Muscle of leg (tissue), 16 donors: ENCODE measurements at places on chromosomes 2 and 18.

- H3K4me3 ChIP-seq, result no peak overlapping the region
- no peaks in the 10 kb centered on the region for H3K36me3 ChIP-seq
- H3K27me3 ChIP-seq, result no peaks in the 10 kb centered on the region
- H3K4me1 ChIP-seq, result no peaks in the 10 kb centered on the region
- DNase-seq, result no peak
These were observed 6.7 kb upstream of the ACAA2 start for GRCh38 chr18:49819823-49820671.

DNA sequence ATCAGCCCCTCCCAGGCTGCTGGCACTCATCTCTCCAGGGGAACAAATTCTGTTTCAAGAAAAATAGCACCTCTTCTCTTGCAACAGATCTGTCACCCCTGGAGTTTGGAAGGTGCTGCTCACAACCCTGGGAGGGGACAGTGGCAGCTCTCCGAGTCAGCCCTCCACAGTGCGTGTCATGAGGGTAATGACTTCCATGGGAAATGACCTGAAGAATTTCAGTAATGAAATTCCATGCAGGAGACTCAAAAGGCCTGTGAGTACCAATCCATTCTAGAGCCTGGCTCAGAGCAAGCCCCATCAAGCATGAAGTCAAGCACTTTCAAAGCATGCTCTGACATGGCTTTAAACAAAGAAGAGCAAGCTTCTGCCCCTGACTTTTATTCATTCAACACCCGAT lies 276.3 kb upstream of the PARD3B start:
- H3K4me1 ChIP-seq, result peaks cover 18% of the 10 kb centered on the region
- no peak overlapping the region for H3K4me3 ChIP-seq
- H3K27ac ChIP-seq, result no peak overlapping the region
- H3K27me3 ChIP-seq, result peaks cover 5% of the 10 kb centered on the region
- no peaks in the 10 kb centered on the region for H3K36me3 ChIP-seq

GRCh38 chr2:46493241-46493970 lies 14.0 kb downstream of the TMEM247 start:
- H3K36me3 ChIP-seq, result no peaks in the 10 kb centered on the region
- H3K4me3 ChIP-seq, result no peak overlapping the region
- peaks cover 4% of the 10 kb centered on the region for H3K27me3 ChIP-seq
- peak; percentile 55 for DNase-seq

GRCh38 chr2:16091576-16092282 lies 151.4 kb downstream of the MYCN start:
- H3K36me3 ChIP-seq, result no peaks in the 10 kb centered on the region
- peaks cover 7% of the 10 kb centered on the region for H3K4me1 ChIP-seq
- H3K27ac ChIP-seq, result no peak overlapping the region

DNA sequence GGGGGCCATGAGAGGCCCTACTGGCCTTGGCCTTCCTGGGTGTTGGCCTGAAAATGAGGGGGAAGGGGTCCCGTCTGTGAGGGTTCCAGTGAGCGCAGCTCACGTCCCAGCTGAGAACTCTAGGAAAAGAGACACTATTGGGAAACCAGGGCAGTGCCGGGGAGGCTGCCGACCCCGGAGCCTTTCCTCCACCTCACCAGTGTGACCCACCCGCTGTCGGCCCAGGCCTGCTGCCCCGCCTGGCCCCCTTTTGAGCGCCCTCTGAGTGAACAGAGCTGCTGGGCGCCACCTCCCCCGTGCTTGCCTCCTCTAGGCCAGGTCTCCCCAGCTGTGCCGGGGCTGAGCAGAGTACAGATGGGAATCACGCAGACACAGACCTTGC lies 17.5 kb upstream of the ARHGEF4 start:
- DNase-seq, result no peak
- H3K36me3 ChIP-seq, result no peaks in the 10 kb centered on the region
- peaks cover 2% of the 10 kb centered on the region for H3K27me3 ChIP-seq
- no peak overlapping the region for H3K27ac ChIP-seq
